ENCODE measurements at places on chromosomes 4 and X.

DNA sequence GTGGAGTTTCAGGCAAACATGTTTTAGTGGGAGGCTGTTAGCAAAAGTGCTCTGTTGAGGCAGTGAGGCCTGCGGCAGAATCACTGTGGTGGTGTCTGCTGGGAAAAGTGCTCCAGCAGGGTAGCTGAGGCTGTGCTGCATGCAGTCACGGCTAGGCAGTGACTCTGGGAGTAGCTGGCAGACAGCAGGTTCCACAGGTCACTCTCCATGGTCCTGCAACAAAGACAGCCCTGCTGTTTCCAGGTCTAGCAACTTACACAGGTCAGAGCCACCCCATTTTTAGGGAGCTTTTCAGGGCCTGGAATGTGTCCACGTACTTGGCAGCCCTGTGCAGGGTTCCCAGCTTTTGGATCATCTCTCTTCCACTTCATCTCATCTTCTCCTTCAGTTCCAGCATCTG lies 184.3 kb downstream of the NAA11 start:
- DNase-seq = no peak

DNA sequence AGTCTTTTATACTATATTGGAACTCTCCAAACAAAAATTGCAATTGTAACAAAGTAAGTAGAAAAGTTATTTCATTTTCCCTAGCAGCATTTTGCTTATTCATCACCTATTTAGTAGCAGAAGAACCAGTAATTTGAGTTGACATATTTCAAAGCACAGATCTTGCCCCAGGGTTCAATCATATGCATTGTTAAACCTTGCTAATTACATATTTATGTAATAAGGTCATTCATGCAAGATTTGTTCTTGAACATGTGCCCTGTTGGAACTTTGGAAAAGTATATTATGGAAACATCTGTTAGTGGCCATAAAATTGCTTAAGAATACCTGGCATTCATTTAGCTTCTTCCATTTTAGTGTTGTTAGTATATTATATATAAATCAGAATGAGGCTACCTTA lies 191.7 kb downstream of the TLL1 start:
- no peak for DNase-seq

- no peak for DNase-seq
Observed at GRCh38 chr4:913280-913618, 18.9 kb downstream of the GAK start.

DNA sequence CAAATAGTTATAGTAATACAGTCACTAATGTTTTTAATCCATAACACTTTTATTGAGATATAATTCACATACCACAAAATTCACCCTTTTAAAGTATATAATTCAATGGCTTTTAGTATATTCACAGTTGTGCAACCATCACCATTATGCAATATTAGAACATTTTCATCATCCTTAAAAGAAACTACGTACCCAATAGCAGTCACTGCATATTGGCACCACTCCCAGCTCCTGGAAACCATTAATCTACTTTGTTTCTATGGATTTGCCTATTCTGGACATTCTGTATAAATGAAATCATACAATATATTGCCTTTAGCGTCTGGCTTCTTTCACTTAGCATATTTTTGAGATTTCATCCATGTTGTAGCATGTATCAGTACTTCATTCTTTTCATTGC lies 99.3 kb downstream of the AMMECR1 start:
- DNase-seq = no peak

- peak; percentile 11 for DNase-seq
Observed at GRCh38 chrX:45849261-45849862, 648.7 kb upstream of the DIPK2B start.

GRCh38 chr4:76365636-76366035 lies 55.3 kb downstream of the CCDC158 start:
- DNase-seq = no peak

GRCh38 chr4:74474345-74475090 lies 29.6 kb downstream of the AREG start:
- no peak for DNase-seq

DNA sequence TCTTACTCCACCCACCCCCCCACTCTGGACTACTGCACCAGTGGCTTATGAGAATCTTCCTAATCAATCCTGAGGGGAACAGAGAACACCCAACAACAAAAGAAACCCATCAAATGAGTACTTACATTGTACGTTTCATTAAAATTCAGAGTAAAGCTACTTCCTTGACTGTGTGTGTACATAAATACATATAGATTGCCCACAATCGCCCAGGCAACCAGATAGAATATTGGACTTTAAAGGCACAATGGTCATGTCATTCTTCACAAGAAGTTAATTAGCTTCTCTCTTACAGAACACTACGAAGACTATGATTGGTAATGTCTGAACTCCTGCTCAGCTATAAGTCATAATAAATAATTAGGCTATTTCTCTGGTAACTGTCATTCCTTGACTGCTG lies 12.2 kb upstream of the ATP11C start:
- no peak for DNase-seq

DNA sequence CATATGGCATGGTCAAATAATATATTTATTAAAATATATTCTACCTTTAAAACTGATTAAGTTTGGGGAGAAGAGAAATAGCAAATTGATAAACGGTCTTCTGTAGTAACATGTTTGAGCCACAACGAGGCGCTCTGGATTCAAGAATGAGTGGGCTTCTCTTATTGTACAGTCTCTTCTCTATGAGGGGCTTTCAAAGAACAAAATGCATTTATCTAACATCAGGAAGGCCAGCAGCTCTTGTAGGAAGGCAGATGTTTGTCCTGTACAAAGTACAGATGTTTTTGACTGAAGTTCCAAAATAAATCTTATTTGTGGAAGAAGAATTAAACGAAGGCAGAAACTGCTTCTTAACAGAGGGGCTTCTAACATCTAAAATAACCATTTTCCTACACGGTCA lies 153.6 kb downstream of the RASL11B start:
- no peak for DNase-seq

- no peak for DNase-seq
Observed at GRCh38 chrX:104172788-104173187, 6.5 kb downstream of the FAM199X start.

Measured in urinary bladder (tissue), 4 donors.